ENCODE measurements at places on chromosomes 13 and 19.

- DNase-seq, result no peak
Observed at GRCh38 chr19:16593181-16593580, 21.0 kb upstream of the SLC35E1 start.

DNA sequence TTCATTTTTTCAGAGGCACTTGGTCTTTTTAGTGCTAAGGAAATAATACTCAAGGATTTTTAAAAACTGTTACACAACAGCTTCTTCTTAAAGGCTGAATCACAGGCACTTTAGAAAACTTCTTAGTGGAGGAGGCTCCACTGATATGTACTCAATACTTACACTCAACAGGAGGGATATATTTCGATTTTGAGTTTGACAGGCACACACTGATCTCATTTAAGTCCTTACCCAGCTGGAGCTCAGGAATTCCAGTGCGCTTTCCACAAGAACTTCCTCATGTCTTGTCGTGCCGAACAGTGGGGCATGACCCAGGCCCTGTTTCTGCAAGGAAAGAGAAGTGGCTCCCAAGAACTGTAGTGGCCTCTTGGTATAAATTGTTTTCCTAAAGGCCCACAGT, 103.8 kb downstream of the RGCC start:
- DNase-seq, result no peak

DNA sequence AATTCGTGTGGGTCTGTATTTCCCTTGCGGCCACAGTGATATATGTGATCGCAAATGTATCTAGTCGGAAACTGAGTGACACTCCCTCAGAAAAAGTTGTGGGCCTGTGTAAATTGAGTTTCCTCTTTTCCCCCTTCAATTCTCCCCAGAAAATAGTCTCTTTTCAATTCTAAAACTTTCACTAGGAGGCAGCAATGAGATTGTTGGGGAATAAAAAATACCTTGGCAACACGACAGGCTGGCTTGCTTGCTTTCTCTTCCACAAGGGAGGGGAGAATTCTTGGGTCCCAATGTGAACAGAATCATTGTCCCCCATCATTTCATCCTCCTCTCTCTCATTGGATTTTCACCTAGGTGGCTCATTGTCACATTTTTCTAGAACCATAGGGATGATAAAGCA, 3.7 kb upstream of the SOX21 start:
- no peak for DNase-seq

DNA sequence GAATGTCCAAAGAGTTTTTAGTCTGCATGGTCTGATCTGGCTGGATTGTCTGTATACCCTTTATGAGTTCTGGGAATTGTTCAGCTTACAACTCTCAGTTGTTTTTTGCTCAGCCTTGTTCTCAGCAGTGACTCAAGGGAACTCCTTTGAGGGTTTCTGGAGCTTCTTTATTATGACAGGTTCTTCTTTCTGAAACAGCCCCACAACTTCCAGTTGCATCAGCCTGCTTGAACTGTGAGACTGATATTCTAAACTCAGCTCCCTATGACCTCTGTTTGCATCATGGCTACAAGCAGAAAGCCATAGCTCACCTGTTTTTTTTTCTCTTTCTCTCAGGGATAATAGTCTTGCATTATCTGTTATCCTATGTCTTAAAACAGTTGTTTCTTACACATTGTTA, 85.0 kb downstream of the TDRD3 start:
- no peak for DNase-seq

- DNase-seq, result peak; percentile 67
Observed at GRCh38 chr19:18848878-18849661, 17.3 kb downstream of the UPF1 start.

DNA sequence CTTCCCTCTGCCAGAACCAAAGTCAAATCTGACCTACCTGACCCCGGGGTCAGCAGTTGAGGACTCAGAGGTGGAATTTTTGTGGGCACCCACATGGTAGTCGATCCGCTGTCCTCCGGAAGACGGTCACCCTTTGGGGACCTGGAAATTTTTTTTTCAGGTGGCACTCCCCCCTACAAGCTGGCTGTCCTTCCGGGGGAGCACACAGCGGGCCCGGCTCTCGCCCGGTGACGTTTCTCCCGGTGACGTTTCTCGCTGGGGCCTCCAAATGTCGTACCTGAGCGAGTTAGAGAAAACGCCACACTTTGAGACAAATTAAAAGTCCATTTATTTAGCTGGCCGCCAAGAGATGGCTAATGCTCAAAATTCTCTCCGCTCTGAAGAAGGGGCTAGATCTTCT, 48.8 kb downstream of the ZFP14 start:
- DNase-seq, result no peak

DNA sequence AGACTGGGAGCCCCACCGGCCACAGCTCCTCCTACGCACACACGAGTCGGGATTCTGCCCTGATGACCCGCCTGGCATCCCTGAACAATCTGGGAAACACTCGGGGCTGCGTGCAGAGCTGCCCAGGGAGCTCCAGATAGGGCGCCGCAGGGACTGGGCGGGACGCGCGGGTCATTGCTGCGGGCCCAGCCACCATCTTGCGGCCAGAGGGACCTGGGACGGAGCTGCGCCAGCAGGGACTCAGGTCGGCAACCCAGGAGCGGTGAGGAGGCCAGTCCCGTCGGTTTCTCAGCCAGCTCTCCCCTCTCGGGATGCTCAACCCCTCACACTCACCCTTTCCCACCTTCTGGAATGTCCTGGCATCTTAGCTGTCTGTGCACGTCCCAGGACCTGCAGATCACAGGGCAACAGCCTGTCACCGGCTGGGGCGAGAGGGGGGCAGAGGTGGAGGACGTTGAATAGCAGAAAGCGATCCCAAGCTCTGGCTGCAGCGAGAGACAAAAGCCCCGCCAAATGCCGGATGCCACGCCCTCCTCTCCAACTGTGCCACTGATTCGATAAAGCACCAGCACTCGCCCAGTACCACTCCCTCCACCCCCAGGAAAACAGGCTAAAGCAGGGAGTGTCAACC, 20.4 kb upstream of the ZNF91 start:
- DNase-seq, result no peak

- DNase-seq, result no peak
Observed at GRCh38 chr13:20938302-20938701, 35.8 kb upstream of the XPO4 start.

- no peak for DNase-seq
Observed at GRCh38 chr19:29259867-29260281, 46.9 kb upstream of the UQCRFS1 start.

GRCh38 chr19:39941151-39941550, 6.7 kb upstream of the FCGBP start:
- DNase-seq, result no peak

DNA sequence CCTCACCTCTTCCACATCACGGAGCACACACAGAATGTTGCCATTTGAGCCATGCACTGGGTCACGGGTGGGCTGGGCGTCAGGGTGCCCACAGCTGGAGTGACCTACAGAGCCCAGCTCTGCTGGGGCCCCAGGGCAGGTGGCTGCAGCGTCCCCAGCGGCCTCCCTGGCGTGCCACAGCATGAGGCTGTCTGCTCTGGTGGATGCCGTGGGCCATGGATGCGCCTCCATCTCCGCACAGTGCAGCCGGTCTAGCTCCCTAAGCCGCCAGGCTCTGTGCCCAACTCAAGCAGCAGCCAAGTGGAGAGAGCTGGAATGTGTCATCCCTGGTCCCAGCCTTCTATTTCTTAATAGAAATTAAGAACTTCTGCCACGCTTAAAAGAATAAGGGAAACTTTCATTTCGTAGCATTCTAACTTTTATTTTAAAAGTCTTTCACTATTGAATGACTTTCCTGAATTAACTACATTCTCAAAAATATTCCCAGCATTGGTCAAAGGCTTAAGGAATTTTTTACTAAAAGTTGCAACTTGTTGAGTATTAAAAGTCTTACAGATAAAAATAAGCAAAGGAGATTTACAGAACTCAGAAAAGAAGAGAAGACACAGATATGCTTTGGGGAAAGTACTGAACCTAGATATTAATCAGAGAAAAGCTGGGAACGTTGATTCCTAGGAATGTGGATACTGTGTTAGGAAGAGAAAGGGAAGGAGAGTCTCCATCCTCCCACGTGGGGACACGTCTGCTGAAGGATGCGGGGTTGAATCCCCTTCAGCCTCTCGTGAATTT, 59.3 kb downstream of the ATP11A start:
- DNase-seq, result peak; percentile 70

DNA sequence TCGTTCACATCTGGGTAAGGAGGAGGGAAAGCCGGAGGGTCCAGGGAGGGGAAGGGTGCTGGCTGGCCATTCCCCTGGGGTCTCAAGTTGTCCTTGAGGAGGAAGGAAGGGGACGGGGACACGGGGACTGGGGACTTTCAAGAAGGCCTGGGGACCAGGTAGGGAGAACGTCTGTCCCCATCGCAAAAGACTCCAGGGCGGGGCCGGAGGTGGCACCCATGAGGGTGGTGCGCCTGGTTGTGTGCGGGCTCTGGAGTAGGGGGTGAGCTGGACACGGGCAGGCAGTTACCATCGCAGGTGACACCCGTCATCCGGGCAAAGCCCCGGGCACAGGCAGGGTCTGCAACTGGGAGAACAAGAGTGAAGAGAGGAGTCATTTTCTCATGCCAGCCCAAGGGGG, 23.4 kb downstream of the FBN3 start:
- DNase-seq, result no peak

DNA sequence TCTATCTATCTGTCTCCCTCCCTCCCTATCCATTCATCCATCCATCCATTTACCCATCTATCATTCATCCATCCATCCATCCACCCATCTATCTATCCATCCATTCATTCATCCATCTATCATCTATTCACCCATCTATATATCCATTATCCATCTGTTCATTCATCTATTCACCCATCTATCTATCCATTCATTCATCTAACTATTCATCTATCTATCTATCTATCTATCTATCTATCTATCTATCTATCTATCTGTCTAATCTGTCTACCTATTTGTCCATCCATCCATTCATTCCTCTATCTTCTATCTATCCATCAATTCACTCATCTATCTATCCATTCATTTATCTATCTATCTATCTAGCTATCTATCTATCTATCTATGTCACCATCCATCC, 4.4 kb upstream of the CDK8 start:
- no peak for DNase-seq

GRCh38 chr13:25286969-25287961, at the start of gene MTMR6:
Gene MTMR6, minus strand, starts transcription at chr13:25287488. Its CDS starts 241 bp downstream, at chr13:25287247.
- DNase-seq, result peak; percentile 95

GRCh38 chr19:38583219-38583984, 34.4 kb downstream of the MAP4K1 start:
- no peak for DNase-seq

DNA sequence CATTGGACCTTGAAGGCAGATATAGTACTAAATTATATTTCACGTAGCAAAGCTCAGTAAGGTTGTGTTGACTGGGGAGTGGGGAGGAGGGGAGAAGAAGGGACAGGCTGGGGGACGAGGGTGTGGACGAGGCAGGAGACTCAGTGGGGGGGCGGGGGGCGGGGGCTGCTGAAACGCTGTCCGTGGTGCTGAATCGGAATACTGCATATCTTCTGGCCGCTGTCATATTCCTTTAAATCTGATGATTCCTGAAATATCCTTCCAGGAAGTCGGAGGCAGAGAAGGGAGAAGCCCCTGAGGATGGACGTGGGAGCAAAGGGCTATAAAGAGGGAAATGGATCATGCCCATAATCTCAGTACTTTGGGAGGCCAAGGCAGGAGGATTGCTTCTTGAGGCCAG, 34.7 kb upstream of the CASP14 start:
- DNase-seq, result no peak

DNA sequence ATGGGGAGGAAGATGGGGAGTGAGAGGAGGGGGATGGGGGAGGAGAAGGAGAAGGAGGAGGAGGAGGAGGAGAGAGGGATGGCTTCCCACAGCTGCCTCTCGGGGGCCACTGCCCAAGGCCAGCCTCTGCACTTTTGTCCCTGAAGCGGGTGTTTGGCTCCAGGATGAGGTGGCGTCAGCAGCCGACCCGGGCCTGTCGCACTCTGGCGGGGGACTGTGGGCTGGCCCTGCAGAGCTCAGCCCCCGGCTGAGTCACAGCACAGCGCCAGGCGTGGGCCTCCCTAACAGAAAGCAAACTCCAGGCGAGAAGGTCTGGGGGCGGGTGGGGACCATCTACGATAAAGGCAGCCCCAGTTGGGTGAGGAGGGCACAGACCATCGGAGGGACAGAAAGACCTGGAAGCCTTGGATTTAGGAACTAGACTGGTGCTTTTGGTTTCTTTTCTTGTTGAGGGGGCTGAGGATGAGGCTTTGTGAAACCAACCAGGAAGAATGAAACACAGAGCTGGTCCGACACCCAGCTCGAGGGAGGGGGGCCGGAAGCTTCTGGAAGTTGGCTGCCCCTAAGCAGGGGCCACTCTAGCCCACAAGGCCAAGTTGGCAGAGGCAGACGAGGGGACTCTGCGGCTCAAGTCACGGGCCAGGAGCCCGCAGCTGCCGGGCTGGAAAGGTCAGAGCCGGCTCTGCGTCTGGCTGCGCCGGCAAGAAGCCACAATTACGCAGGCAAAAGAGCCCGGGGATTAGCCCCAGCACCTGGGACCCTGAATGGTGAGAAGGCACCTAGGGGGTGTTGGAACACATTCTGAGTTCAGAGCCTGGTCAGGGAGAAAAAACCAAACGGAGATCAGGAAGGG, 18.2 kb downstream of the LSM4 start:
- DNase-seq, result peak; percentile 79

GRCh38 chr19:32256341-32256975, 89.0 kb upstream of the ZNF507 start:
- no peak for DNase-seq

DNA sequence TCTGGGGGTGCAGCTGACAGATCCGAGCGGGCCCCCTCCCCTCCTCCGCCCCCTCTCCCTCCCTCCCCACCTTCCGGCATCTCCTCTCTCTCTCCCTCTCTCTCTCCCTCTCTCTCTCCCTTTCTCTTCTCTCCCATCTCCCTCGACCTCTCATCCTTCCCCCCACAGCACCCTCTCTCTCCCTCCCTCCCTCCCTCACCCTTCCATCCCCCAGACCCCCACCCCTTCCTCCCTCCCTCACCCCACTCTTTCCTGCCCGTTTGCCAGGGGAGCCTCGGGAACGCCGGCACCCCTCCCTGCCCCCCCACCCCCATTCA, 666 bp downstream of the CELF5 start:
- DNase-seq, result no peak

GRCh38 chr13:79285159-79285558, 120.9 kb downstream of the RBM26 start:
- DNase-seq, result no peak

DNA sequence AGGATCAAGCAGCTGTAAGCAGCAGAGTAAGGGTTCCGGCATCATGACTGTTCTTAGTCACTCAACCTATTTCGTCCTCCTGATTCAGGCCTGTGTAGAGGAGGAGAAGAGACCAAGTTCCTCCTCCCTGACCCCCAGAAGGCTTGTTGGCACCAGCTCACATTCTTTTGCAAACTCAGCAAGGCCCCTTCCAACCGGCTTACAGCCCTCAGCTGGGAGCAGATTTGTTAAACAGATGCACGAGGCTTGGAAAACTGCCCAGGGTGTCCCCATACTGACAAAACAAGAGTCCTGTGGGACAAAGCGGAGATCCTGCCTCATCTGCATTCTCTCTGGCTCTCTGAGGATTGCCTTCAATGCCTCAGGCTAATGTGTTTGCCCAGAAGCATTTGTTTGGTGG, 113.2 kb upstream of the SOX21 start:
- DNase-seq, result peak; percentile 74

GRCh38 chr13:111666164-111666776, 345.8 kb downstream of the TEX29 start:
- DNase-seq, result no peak

GRCh38 chr13:36347531-36348210, 1.5 kb upstream of the SPART start:
- DNase-seq, result no peak

GRCh38 chr13:32538143-32538620, 413 bp downstream of the N4BP2L2 start:
- DNase-seq, result peak; percentile 57

Data from midbrain (tissue), 1 donor.